ENCODE measurements at places on chromosomes 1 and 21. TPM values are rescaled to one million over a fixed set of nuclear protein-coding genes. Genes with fewer than 3 reads are reported as not detected.

GRCh38 chr21:37407719-37408420 lies 41.3 kb downstream of the DYRK1A start:
- no peak for DNase-seq

GRCh38 chr1:24555591-24556413 lies at the start of gene NCMAP:
TSS of gene NCMAP (plus strand) at chr1:24556087. CDS start at chr1:24595431, 39,344 bp downstream.
- DNase-seq: no peak

GRCh38 chr1:12072741-12073140 lies 9.6 kb downstream of the TNFRSF8 start:
- no peak for DNase-seq

The RNU5D-1 gene
- polyA plus RNA-seq: not detected

The PLA2G2C gene
- polyA plus RNA-seq: not detected

DNA sequence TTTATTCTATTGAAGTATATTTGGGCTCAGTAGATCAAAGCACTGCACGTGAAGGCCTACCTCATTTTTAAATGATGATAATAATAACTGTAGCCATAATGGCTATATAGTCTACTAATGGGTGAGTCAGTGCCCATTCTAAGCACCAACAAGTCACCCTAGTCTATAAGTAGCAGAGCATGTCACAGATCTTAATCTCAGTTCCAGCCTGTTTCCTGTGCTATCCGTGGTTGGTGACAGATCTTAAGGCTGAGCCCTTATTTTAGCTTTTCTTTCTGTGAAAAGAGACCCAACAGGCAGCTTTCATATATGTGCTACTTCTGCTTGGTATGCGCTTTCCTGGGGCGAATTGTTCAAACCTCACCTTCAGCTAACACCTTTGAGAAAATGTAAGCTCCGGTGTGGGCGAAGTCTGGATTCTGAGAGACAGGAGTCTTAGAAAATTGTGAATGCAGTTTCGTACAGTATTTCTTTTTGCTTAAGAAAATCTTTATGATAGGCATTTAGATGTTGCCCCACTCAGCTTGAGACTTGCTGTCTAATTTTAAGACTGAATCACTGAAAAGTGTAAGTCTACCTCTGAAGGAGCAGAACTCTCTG lies 59.6 kb downstream of the FMN2 start:
- peak; percentile 15 for DNase-seq

GRCh38 chr21:34967509-34968289 lies 81.4 kb downstream of the RUNX1 start:
- no peak for DNase-seq

- DNase-seq: no peak
Measured at GRCh38 chr1:197063212-197063611, 3.8 kb downstream of the F13B start.

The AIM2 gene
- 1.1 TPM for polyA plus RNA-seq

GRCh38 chr1:115179397-115180079 lies 90.2 kb upstream of the TSPAN2 start:
- no peak for DNase-seq

The MRPS15 gene
- polyA plus RNA-seq: 75.1 TPM

GRCh38 chr1:228455715-228456114 lies 31.5 kb upstream of the RNF187 start:
- no peak for DNase-seq

The RAD54L gene
- 11.5 TPM for polyA plus RNA-seq

The GJA5 gene
- not detected for polyA plus RNA-seq

DNA sequence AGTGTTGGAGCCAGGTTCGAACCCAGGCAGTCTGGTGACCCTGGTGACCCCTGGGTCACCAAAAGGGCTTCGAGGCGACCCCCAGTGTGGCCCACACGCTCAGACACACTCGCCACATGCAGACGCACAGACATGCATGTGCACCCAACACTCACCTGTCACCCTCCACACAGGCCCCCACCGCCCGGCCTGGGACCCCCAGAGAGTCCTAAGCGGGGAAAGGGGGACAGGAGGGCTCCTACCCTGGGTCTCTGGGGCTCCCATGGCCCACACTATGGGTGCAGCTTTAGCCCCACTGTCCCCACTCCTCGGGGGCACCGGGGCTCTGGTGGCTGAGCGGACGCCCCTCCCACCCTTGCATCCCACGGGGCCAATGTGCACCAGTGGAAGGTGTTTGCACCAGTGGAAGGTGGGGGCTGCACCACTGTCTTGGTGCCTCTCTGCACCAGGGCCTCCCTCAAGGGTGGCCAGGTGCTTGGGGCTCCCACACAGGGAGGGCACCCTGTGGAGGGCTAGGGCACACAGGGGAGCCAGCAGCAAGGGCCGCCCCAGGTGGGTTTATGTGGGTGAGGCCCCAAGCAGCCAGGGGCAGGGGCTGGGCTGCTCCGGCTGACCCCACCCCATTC lies 9.9 kb downstream of the CHD5 start:
- no peak for DNase-seq

GRCh38 chr1:76352741-76353435 lies 278.3 kb downstream of the ST6GALNAC3 start:
- no peak for DNase-seq

The FCAMR gene
- not detected for polyA plus RNA-seq

DNA sequence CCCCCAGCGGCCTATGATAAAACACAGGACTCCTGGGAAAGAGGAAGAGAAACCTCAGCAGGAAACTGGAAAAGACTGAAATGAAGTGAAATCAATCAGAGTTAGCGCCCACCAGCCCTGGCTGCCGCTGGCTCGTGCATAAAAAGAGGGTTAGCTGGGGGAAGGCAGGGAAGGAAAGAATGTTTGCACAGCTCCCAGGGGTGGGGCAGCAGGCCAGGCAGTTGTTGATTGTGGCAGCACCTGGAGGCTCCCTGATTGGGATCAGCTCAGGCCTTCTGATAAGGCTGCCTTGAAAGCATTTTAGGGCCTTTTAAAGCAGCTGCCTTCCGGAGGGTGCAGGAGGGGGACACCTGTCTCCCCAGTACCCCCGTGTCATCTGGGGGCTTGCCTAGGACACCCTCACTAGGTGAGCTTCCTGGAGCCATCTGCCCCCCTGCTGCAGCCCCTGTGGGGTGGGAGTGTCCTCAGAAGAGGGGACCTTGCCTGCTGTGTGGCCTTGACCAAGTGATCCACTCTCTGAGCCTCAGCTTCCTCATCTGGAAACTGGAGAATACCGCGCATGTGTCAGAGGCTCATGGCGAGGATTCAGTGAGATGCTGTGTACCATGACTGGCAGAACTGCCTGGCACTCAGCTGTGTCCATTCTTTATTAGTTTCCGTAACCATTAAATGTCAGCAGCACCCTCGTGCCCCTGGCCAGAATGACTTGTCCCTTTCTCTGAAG lies 6.6 kb downstream of the EPHB2 start:
- DNase-seq: no peak

- no peak for DNase-seq
Measured at GRCh38 chr1:172827301-172827700, 168.4 kb downstream of the FASLG start.

The FABP3 gene
- polyA plus RNA-seq: 0.08 TPM

GRCh38 chr1:99942723-99943122 lies 27.1 kb upstream of the SLC35A3 start:
- DNase-seq: no peak

DNA sequence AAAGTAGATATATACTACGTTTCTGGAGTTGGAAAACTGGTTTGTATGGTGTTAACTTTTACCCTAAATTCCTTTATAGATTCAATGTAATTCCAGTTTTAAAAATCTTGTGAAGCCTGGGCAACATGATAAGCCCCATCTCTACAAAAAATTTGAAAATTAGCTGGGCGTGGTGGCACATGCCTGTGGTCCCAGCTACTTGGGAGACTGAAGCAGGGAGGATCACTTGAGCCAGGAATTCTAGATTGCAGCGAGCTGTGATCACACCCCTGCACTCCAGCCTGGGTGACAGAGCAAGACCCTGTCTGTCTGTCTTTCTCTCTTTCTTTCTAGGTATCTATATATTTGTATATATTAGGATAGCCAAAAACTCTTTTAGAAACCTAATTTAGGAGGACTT lies 141.9 kb downstream of the CLEC20A start:
- DNase-seq: no peak

The KCNE2 gene
- 0.05 TPM for polyA plus RNA-seq

DNA sequence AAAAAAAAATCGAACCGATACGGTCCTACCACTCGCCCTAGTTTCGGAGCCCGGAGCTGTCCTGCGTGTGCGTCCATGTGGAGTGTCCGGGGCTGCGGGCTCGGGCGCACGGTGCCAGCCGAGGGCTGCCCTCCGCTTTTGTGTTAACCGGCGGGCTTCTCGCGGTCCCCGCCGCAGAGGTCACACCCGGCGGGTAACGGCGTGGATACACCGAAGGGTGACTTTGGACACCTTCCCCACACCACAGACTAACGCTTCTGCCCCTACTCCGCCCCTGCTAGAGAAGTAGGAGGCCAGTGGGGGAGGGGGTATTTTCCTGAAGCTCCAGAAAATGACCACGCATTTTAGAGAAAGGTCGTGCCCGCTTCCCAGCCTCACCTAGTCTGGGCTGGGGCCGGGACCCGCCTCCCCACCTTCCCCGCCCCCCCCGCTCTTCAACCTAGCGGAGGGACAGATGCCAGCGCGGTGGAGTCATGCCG lies 609 bp upstream of the ATF3 start:
- DNase-seq: no peak

DNA sequence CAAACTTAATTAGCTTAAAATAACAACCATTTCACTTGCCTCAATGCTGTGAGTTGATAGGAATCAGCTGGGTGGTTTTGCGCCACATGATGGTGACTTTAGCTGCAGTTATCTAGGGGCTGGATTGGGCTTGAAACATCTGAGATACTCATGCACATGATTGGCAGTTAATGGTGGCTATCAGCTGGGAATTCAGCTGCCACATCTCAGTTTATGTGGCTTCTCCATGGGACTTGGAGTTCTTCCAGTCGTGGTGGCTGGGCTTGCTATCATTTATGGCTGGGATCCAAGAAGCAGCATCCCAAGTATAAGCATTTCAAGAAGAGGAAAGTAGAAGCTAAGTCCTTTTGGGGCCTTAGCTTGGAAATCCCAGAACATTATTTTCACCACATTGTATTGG lies 36.4 kb downstream of the PDC start:
- DNase-seq: no peak

DNA sequence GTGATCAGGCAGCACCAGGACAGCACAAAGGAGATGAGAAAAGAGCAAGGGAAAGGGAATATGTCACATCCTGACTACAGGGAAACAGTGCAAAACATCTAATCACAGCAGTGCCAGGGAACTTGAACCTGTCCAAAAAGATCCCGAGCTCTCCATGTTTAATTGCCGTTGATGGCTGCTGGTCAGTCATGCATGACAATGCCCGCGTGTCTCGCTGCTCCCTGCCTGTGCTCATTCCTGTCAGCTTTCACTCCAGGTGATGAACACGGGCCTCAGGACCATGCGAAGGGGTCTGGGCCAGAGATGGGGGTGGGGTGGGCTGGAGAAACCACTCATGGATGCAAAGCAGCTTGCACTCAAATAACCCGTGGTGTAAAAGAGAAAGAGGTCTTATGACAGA lies 287.0 kb downstream of the GPATCH2 start:
- no peak for DNase-seq

DNA sequence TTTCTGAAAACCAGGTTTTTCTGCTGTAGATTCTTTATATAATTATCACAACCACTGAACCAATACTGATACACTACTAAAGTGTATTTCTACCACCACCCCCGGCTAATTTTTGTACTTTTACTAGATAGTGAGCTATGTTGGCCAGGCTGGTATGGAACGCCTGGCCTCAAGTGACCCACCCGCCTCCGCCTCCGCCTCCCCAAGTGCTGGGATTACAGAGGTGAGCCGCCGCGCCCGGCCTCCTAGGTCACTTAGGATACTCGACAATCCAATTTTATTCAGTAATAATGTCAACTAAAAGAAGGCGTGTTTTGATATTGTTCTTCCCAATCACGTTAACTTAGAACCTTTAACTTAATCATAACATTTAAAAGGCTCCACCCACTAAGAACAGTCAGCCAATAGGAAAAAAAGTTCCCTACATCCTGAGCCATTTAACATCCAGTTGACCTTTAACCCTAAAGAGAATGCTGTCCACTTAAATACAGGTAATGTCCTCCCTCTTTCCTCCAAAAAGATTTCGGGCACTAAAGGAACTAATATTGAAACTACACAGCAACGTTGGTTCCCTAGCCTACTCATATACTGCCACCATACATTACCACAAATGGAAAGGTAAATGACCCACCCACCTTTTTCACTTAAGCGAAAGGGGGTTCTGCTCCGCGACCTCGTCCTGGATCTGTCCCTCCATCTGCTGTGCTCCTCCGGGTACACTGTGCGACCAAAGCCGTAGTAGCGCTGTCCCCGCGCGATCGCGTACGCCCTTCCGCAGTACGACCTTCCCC lies 1.2 kb downstream of the RSRP1 start:
- peak; percentile 55 for DNase-seq

All from SK-N-SH (cell line).